ENCODE measurements at places on chromosomes 5 and 9.

GRCh38 chr9:109086221-109086620 is 33.5 kb downstream of the TMEM245 start:
- no peak for DNase-seq

DNA sequence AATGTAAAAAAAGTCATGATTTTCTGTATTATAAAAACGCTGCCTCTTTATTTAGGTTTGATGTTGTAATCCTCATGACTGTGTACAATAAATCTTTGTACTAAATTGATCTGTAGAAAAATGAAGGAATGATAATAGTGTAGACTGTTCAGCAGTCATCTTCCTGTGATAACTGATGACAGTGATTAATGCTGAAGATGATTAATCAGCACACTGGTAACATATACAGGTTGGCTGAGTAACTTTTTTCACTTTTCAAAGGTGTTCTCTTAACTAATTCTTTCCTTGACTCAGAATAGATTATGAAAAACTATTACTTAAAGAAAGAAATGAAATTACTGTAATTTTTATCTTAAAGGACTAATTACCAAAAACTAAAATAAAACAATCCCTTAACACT is 122.5 kb downstream of the RFX3 start:
- no peak for DNase-seq

- no peak for DNase-seq
Measured at GRCh38 chr5:178182158-178182876, 4.9 kb downstream of the GMCL2 start.

- DNase-seq: no peak
Measured at GRCh38 chr9:109083141-109083540, 36.6 kb downstream of the TMEM245 start.

Measured in body of pancreas (tissue), 4 donors.